ENCODE measurements at places on chromosomes 1 and 21. TPM values are rescaled to one million over a fixed set of nuclear protein-coding genes. Genes with fewer than 3 reads are reported as not detected.

The RGS13 gene
- not detected for total RNA-seq

The PYHIN1 gene
- total RNA-seq: 32.8 TPM

The OR10X1 gene
- not detected for total RNA-seq

The OVAAL gene
- not detected for total RNA-seq

The MYOC gene
- not detected for total RNA-seq

The DCST2 gene
- 0.23 TPM for total RNA-seq

The FOXD3 gene
- total RNA-seq: not detected

The GUCA2A gene
- not detected for total RNA-seq
